ENCODE measurements at places on chromosomes 5 and 9.

DNA sequence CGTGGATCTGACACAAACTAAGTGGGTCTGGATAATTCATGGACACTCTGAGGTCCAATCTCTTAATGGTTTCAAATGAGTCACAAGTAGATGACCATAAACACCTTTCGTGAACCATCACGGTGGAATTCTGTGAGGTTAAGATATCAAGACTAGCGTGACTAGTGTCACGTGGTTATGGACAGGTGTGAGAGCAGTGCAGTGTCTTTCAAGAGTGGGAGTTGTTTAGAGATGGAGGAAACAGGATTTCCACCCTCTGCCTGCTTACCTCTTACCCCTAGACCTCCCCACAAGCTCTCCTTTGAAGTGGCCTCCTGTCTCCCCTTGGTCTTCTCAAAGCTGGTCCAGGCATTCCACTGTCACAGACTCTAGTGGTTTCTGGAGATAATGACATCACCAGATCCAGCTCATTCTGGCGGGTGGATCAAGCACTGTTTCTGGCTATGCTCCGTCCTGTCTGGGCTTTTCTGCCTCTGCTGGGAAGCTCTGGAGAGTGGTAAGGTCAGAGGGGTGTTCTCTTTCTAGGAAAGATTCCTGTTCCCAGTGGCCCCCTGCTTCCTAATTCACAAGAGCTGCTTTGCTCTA, 20.0 kb upstream of the ZNF782 start:
- DNase-seq: no peak

DNA sequence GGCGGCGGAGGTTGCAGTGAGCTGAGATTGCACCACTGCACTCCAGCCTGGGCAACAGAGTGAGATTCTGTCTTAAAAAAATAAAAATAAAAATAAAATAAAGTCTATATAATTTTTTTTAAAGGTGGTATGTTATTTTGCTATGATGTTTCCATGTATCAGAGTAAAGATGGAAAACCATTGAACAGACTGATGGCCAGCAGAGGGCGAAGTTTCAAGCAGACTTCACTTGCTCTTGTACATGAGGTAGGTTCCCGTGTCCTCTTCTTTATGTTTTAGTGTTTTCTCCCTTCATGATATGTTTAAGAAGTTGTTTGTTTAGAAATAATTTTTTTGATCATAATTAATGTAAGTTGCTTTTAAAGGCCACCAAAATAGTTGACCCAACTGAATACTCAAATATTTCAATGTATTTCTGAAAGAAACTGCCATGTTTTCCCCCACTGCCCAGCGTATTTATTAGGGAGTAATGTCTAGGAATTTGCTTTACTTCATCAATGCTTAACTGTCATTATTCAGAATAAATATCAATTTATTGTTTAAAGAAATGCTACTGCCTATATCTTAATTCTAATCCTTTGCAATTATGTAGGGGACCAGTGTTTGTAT, 146.4 kb downstream of the HACD4 start:
- peak; percentile 1 for DNase-seq

DNA sequence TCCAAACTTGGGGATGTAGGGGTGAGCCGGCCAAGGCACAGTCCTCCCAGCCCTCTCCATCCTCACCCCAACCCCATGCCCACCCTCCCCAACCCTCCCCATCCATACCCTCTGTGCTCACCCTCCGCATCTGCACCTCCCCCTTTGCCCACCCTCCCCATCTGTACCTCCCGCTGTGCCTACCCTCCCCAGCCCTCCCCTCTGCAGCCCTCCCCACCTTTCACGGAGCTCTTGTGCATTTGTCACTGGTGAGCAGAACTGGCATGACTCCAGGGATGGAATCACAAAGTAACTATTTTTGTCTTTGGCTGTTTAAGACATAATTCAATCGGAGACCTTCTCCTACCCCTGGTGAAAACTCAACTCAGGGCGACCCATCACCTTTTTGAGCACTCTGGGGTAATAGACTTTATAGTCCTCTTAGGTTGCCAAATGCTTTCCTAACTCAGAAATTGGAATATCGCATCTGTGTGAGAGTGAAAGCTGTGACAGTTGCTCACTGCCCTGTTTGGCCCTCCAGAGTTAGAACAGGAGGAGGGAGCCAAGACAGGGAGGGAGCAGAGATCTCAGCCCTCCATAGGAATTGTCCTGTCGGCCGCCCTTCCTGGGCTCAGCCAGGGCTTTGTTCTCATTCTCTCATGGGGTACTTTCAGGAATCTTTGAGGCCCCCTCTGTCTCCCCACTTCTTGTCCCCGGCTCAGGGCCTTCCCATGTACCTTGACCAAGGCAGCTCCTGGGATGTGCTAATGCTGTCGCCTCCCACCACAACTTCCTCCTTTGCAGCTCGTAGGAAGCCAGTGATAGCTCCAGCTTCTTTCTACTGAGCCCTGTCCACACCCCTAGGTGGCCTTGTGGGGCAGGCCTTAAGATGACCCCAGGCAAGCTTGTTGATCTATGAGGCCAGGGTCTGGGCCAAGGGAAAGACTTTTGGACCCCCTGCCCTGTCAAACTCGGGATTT, 36.2 kb downstream of the OTULIN start:
- no peak for DNase-seq

DNA sequence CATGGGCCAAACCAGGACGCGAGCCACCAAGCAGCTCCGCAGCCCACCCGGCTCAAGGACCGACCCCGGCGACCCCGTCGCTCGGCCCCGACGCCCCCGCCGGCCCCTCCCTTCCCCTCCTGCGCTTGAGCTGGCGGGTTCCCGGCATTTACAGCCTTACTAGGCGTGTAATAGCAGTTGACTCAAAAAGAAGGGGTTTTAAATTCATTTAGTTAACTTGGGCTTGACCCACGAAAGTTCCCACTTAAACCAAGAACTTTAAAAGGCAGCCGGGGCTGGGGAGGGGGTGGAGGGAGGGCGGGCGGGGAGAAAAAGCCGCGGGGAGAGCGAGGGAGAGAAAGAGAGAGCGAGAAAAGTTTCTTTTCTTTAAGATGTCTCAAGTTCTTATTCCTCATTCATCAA, 636 bp downstream of the PRDM12 start:
- DNase-seq: no peak
